ENCODE measurements at places on chromosomes 5 and 9. TPM values are rescaled to one million over a fixed set of nuclear protein-coding genes. Genes with fewer than 3 reads are reported as not detected.
A peak's percentile ranks its signal among the peaks of the same experiment; 100 is the strongest.

GRCh38 chr5:148980731-148981130, 82.1 kb downstream of the SH3TC2 start:
- peaks cover 13% of the 10 kb centered on the region for H3K4me1 ChIP-seq
- no peak overlapping the region for H3K27ac ChIP-seq
- H3K27me3 ChIP-seq = no peaks in the 10 kb centered on the region
- no peak for DNase-seq

DNA sequence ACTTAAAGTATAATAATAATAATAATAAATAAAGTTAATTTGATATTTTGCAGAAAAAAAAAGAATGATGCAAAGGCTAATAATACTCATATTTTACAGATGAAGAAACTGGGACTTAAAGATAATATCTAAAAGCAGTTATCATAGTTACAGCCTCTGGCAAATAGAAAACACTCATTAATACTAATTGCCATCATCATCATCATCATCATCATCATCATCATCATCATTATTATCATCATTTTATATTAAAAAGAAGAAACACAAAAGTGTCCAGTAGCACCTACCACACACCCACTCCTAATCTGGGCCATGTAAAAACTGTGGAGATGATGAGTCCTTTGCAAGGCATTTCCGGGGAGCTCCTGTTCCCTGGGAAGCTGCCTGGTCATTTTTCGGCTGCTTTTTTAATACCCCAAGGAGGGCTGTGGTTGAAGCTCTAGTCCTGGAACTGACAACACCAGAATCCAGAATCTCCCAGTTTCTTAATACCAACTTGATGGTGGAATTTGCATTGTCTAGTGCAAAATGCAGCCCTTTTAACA, 70.8 kb downstream of the HTR4 start:
- no peak for DNase-seq
- H3K36me3 ChIP-seq = no peaks in the 10 kb centered on the region
- no peak overlapping the region for H3K4me3 ChIP-seq
- no peak overlapping the region for H3K27ac ChIP-seq

- no peaks in the 10 kb centered on the region for H3K36me3 ChIP-seq
- H3K27ac ChIP-seq = no peak overlapping the region
Measured at GRCh38 chr5:133333326-133334150, 278.8 kb downstream of the FSTL4 start.

GRCh38 chr5:42759456-42759855, 2.8 kb downstream of the CCDC152 start:
- H3K27me3 ChIP-seq = no peaks in the 10 kb centered on the region
- DNase-seq = no peak
- no peak overlapping the region for H3K4me3 ChIP-seq
- H3K4me1 ChIP-seq = no peaks in the 10 kb centered on the region
- no peak overlapping the region for H3K27ac ChIP-seq

- no peaks in the 10 kb centered on the region for H3K36me3 ChIP-seq
- DNase-seq = no peak
- no peak overlapping the region for H3K4me3 ChIP-seq
- peaks cover 40% of the 10 kb centered on the region for H3K27me3 ChIP-seq
- H3K27ac ChIP-seq = no peak overlapping the region
Measured at GRCh38 chr5:132658381-132659302, 669 bp downstream of the IL13 start.

- no peaks in the 10 kb centered on the region for H3K36me3 ChIP-seq
- DNase-seq = peak; percentile 50
- peaks cover 7% of the 10 kb centered on the region for H3K27me3 ChIP-seq
- H3K4me3 ChIP-seq = peak overlapping the region; percentile 84
- peak overlapping the region; percentile 87 for H3K27ac ChIP-seq
Measured at GRCh38 chr9:86944796-86945727, 2.2 kb downstream of the GAS1 start.

DNA sequence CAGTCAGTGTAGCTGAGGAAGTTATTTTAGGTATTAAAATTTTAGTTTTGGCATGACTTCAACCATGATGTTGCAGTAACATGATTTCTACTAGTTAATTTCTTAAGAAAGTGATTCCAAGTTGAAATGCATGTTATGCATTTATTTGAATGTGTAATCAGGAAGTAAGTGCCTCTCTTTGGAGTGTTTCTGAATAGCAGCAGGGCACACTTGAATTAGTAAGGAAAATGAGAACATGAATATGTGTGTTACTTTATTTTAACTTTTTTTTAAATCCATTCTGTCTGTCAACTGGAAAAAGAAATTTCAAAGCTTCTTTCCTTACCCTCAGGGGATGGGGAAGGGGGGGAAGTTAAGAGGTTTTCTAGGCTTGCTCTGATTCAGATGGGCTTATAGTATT, 40.4 kb downstream of the CTNNA1 start:
- H3K27ac ChIP-seq = no peak overlapping the region
- H3K27me3 ChIP-seq = no peaks in the 10 kb centered on the region

- no peak overlapping the region for H3K27ac ChIP-seq
- no peak overlapping the region for H3K4me3 ChIP-seq
- H3K27me3 ChIP-seq = no peaks in the 10 kb centered on the region
Measured at GRCh38 chr9:28882529-28882928, 1309.2 kb upstream of the C9orf72 start.

GRCh38 chr9:133584559-133585476, 24.4 kb downstream of the FAM163B start:
- no peak for DNase-seq
- H3K27me3 ChIP-seq = no peaks in the 10 kb centered on the region
- no peak overlapping the region for H3K4me3 ChIP-seq
- no peaks in the 10 kb centered on the region for H3K36me3 ChIP-seq
- H3K27ac ChIP-seq = no peak overlapping the region
- peaks cover 36% of the 10 kb centered on the region for H3K4me1 ChIP-seq

DNA sequence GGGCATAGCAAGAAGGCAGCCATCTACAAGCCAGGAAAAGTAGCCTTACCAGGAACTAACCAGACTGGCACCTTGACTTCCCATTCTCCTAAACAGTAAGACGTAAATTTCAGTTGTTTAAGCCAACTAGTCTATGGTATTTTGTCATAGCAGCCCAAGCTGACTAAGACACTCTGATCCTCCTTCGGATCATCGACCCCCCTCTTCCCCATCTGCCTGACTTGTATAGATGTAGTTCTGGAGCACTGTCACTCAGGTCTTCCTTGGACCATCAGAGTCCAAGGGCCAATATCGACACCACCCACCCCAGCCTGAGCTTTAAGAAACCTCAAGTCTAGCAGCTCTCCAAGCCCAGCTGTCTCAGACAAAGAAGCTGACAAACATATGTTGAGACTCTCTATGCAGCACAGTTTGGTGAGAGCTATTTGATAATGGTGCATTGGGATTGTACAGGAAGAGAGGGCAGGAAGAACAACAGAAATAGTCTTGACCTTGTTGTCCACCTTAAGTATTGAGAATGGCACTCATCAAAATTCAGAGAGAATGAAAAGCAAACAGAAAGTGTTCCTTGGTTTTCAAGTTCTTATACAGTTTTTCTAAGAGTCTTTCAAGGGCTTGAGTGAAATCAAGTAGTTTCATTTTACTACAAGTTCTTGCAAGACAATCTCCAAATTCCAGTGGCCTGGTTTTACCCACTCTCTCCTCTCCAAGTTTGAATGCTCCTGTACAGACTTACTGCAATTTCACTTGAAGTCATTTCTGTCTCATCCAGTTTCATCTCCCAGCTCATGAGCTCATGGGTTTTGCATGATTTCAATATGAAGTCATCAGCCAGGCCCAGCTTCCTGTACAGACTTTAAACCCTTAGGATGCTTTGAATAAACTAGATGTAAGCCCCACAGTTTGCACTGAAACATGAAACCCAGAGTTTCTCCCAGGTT, 122.3 kb upstream of the RAI14 start:
- no peaks in the 10 kb centered on the region for H3K4me1 ChIP-seq
- no peaks in the 10 kb centered on the region for H3K36me3 ChIP-seq
- DNase-seq = peak; percentile 72
- no peak overlapping the region for H3K27ac ChIP-seq
- no peak overlapping the region for H3K4me3 ChIP-seq

DNA sequence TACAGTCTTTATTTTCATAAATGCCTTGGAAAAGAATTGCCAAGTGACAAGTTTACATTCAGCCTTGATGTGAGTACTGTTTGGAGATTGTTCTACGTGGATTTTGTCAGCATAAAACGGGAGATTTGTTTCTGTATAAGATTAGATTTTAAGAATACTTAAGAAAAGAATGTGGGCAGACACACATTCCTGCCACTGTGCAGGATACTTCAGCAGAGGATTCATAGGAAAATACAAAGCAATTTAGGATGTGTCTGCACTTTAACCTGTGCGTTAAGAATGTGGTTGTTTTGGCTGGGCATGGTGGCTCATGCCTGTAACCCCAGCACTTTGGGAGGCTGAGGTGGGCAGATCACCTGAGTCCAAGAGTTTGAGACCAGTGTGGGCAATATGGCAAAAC, 37.2 kb downstream of the GPR107 start:
- H3K4me3 ChIP-seq = no peak overlapping the region
- H3K4me1 ChIP-seq = no peaks in the 10 kb centered on the region
- no peaks in the 10 kb centered on the region for H3K27me3 ChIP-seq

DNA sequence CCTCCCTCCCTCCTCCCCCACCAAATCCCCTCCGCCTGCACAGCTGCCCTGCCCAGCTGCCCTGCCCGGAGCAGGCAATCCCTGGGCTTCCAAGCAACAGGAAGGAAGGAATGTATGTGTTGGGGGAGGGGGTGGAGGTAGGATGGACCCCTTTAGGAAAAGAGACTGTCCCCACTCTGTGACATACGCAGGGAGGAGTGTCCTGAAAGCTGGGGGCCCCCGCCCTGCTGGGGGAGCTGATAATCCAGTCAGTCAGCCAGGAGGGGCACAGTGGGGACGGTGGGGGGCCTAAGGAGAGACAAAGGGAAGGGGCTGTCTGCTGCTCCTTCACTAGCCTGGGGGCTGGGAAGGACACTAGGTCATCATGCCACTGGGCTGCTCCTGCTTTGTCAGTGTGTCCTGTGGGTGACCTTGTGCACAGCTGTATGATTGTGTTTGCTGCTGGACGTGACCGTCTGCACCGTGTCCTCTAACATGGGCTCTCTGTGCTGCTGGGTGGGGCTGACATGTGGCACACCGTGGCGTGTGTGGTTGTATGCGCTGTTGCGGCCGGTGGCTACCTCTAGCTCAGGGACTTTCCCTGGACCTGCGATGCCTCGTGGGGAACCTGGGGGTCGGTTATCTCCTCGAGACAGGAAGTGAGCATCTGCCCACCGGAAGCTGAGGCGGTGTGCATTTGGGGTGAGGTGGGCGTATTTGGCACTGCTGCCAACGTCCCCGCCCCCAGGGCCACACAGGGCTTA, 3.0 kb downstream of the N4BP3 start:
- H3K27me3 ChIP-seq = no peaks in the 10 kb centered on the region
- H3K4me1 ChIP-seq = peaks cover 15% of the 10 kb centered on the region
- H3K27ac ChIP-seq = peak overlapping the region; percentile 64
- DNase-seq = no peak
- H3K4me3 ChIP-seq = no peak overlapping the region

DNA sequence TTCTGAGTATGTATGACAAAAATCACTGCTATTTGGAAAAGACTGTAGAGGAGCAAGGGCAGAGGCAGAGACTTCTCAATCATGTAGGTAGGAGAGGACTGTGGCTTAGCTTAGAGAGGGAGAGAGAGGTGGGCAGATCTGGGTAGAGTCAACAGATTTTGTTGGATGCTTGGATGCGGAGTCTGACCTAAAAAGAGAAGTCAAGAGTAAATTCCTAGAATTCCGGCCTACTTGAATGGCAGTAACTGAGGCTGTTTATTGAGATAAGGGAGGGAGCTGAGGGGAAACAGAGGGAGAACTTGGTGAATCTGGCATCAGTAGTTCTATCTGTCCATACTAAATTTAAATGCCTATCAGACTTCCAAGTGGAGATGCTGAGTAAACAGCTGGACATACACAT, 2.4 kb downstream of the TICAM2 start:
- peaks cover 8% of the 10 kb centered on the region for H3K4me1 ChIP-seq
- H3K27me3 ChIP-seq = no peaks in the 10 kb centered on the region
- H3K36me3 ChIP-seq = no peaks in the 10 kb centered on the region
- H3K27ac ChIP-seq = no peak overlapping the region
- no peak for DNase-seq
- no peak overlapping the region for H3K4me3 ChIP-seq

- H3K4me3 ChIP-seq = no peak overlapping the region
- H3K4me1 ChIP-seq = no peaks in the 10 kb centered on the region
- DNase-seq = no peak
- peaks cover 6% of the 10 kb centered on the region for H3K36me3 ChIP-seq
Measured at GRCh38 chr5:131496400-131496713, 138.7 kb downstream of the RAPGEF6 start.

The LCN9 gene
- polyA plus RNA-seq = not detected

The PSMD5 gene
- 25.3 TPM for polyA plus RNA-seq

The CENPP gene
- 9.8 TPM for polyA plus RNA-seq

The LCN15 gene
- polyA plus RNA-seq = 0.17 TPM

The TIFAB gene
- not detected for polyA plus RNA-seq

The MAMDC2 gene
- 0.51 TPM for polyA plus RNA-seq

The ADGRD2 gene
- polyA plus RNA-seq = 1.7 TPM

The ZNF354C gene
- polyA plus RNA-seq = 1.9 TPM

The BHMT gene
- 0.42 TPM for polyA plus RNA-seq

The CTSL gene
- polyA plus RNA-seq = 125 TPM

The ITK gene
- not detected for polyA plus RNA-seq

The SLC6A18 gene
- not detected for polyA plus RNA-seq

Data from cardiac muscle cell (in vitro differentiated cells and primary cell).